ENCODE measurements at places on chromosomes 7 and 10. TPM values are rescaled to one million over a fixed set of nuclear protein-coding genes. Genes with fewer than 3 reads are reported as not detected.

- DNase-seq = no peak
These were observed 13.8 kb downstream of the STK32C start for GRCh38 chr10:132293813-132294520.

DNA sequence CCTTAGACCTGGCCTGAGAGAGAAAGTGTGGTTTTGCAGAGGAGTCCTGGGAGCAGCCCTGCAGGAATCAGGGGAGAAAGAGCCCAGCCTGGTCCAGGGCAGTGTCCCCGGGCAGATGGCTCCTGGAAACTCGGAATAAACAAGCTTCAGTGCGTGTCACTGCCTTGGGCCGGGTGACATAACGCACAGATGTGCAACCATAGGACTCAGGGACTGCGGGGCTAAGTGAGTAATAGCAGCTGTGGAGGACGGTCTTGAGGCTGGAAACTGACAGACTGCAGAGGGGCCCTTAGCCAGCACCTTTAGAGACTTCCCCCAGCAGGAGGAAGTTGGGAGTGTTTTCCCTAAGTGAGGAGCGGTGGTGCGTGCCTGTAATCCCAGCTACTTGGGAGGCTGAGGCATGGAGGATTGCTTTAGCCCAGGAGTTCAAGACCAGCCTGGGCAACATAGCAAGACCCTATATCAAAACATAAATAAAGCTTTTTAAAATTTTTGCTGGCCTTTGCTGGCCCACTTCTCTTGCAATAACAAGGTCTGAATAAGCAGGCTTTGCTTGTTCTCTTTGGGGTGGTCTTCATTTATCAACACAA, 5.3 kb upstream of the CLIP2 start:
- DNase-seq = peak; percentile 52

DNA sequence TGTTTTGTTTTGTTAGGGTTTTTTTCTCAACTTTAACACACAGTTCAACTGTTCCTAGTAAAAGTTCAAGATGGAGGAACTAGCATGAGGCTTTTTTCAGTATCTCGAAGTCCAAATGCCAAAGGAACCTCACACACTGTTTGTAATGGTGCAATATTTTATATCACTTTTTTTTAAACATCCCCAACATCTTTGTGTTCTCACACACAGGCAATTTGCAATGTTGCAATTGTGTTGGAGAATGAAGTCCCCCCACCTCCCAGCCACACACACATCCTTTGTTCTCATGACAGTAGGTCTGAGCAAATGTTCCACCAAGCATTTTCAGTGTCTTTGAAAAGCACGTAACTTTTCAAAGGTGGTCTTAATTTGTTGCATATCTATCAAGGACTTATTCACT, 120.9 kb downstream of the TWIST1 start:
- no peak for DNase-seq

Gene CYP3A7
- 0.21 TPM for total RNA-seq

DNA sequence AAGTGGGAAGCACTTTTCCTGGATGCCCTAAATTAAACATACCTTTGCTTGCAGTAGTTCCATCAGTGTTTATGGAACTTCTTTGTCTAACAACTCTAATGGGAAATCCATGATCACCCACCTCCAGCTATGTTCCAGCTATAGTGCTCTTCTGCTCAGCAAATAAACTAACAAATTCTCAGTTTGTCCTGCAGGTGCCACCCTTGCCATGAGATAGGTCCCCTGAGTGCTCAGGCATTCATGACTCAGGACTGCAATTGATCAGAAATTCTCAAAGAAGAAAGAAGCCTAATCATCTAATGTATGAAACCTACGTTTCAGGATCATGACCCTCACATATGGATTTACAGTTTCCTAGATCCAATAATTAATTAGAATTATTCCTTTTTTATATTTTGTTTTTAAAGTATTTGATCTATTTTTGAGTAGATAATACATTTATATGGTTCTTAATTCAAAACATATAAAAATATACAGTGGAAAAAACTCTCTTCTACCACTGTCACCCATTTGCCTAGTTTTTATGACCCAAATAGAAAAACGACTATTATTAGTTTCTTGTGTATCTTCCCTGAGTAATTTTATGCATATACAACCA, 48.7 kb upstream of the DYNC1I1 start:
- peak; percentile 66 for DNase-seq

Gene DYDC1
- total RNA-seq = not detected

DNA sequence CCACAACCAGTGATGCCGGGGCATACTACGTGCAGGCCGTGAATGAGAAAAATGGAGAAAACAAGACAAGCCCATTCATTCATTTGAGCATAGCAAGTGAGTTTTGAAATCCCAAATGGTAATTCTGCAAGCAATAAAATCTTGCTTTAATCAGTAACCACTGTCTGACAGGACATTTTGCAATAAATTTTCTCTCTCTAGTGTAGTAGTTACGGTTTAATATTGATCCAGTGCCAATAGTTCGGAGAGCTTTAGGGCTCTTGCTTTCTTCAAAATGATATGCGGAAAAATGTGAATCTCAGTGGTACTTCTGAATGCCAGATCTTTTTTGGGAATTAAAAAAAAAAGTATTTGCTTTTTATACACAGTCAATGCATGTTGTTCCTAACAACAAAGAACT, 520.4 kb downstream of the SDK1 start:
- no peak for DNase-seq

GRCh38 chr10:4242561-4243035, 457.6 kb upstream of the KLF6 start:
- peak; percentile 66 for DNase-seq

- peak; percentile 32 for DNase-seq
These were observed 16.5 kb upstream of the ITGB8 start for GRCh38 chr7:20314198-20314597.

DNA sequence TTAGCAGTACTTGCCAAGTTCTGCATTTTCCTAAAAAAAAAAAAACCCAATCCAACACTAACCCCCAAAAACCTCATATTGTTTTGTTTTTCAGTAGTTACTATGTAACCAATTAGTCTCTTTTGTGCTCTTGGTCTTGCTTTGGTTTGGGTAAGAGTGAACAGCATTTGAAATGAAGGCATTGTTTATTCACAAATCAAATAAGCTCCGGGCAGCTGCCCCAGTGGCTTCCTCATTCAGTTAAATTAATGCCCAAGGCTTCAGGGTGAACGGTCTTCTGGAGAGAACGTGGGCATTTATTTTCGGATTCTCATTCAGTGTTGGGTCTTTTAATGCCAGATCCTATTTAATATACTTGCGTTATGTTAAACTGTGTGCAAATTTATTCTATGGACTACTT, 108.7 kb downstream of the GFRA1 start:
- peak; percentile 33 for DNase-seq

DNA sequence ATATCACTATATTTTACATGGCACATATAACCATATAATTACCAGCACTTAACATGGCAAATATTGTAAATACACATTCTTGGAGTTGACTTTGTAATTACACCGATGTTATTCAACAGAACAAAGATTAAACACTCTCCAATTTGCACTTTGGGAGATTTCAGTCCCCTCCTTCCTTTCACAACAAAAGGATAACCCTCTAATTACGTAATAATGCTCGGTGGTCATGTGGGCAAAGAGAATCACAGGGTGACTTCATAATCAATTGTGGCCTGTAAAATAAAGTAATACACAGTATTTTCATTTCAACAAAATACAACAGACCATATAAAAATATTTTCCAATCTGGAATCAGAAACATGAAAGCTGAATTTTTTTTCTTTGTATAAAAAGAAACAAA, 73.2 kb downstream of the RHOBTB1 start:
- DNase-seq = no peak

Gene ASB10
- 4.9 TPM for total RNA-seq

Gene PPP1R17
- total RNA-seq = not detected

Gene SHH
- total RNA-seq = 1.3 TPM

DNA sequence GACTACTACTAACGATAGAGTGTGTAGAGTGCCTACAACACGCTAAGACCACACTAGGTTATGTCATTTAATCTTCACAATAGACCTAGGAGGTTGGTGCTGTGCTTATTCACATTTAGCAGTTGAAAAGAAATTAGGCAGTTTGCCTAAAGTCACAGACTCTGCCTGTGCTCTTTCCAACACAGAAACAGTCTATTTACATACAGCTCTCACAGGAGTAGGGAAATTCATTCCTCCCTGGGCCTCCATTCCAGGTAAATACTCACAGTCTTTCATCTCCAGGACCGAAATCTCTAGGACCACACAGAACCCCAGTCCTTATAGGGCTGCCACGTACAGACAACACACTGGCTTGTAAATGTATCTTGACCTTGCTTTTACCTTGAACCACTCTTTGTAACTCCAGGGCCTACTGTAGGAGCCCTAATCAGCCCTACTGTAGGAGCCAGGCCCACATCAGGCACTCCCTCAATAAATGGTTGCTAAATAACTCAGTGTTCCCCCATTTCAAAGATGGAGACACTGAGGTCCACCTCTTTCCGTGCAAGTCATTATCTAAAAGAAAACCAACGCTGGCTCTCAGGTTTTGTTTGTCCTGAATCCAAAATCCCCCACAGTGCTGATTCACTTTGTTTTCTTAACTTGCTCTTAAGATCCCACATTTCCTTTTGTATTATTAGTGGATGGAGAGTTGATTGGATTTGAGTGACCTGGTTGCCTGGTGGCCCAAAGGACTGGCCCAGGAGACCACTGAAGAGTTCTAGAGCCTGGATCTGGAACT, 146.9 kb downstream of the KCNMA1 start:
- DNase-seq = peak; percentile 31

Gene GTF2IRD1
- 32.6 TPM for total RNA-seq

GRCh38 chr10:13056456-13057077, 43.4 kb upstream of the OPTN start:
- DNase-seq = peak; percentile 57

Gene CTAGE4
- total RNA-seq = 4.7 TPM

- DNase-seq = no peak
These were observed 33.0 kb downstream of the ZNF33A start for GRCh38 chr10:38043516-38043915.

DNA sequence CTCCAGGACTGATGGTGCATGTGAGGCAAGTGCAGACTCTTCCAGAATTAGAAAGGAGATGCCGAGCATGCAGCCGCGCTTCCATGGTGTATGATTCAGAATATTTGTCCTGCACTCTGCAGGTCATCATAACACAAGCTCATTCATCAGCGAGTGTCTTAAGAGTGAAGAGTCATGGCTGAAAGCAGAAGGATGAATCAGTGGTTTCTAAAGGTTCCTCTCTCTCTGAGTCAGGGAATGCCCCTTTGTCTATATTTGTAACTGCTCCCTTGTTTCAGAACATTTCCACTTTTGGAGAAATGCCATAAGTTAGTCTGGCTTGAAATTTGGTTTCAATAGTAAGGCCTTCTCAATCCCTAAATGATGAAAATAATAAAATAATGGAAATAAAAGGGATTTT, 52.3 kb downstream of the HECW1 start:
- DNase-seq = peak; percentile 14

Gene INTS15
- 19.0 TPM for total RNA-seq

DNA sequence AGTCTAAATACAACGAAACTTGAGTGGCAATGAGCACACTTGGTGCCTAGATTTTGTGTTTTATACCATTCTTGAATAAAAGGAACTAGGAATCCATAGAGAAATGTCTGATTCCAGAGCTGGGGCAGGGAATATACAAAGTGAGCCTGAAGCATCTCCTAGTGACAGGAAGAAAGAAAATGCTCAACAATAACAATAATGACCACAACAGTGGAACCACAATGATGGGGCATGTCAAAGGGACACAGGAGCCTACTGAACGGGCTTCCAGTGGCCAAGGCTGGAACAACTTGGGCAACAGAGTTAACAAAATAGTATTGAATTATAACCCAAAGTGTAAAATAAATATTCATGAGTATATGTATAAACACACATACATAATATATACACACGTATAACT, 94.4 kb upstream of the ADCY1 start:
- DNase-seq = no peak

Gene TUBAL3
- 0.31 TPM for total RNA-seq

Gene HERC4
- 76.1 TPM for total RNA-seq

DNA sequence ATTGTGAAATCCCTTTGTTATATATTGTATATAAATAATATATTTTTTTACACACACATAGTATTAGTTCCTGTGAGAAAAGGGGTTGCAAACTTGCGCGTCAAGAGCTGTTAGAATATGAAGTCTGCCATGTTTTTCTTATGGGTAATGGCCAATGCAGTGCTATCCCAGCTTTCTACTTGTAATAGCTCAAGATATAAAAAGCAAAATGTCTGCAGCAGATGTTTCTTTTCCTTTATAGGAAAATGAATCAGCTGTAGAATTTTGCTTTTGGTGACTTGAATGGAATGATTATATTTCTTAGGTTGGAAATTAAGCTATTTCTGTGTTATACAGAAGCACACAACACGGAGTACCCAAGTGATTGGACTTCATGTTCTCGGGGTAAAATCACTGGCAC, 53.3 kb upstream of the TMEM236 start:
- DNase-seq = no peak

Gene LLCFC1
- not detected for total RNA-seq

Gene CYP3A4
- not detected for total RNA-seq

DNA sequence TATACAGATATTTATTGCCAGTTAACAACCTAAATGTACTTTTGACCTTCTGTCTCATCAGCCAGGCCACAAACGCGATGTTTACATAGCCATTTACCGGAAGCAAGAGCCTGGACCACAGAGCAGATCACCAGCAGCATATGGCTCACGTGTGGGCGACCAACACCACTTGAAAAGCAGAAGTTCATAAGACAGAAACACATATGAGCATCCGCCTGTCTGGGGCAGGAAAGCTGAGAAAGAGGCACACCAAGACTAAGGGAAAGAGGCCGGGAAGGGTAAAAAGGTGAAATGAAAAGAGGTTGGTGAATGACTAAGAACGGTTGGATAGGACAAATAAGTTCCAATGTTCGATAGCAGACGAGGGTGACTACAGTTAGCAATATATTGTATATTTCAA, 1.3 kb downstream of the ABCB1 start:
- DNase-seq = no peak

Gene BMPER
- total RNA-seq = 30.2 TPM

DNA sequence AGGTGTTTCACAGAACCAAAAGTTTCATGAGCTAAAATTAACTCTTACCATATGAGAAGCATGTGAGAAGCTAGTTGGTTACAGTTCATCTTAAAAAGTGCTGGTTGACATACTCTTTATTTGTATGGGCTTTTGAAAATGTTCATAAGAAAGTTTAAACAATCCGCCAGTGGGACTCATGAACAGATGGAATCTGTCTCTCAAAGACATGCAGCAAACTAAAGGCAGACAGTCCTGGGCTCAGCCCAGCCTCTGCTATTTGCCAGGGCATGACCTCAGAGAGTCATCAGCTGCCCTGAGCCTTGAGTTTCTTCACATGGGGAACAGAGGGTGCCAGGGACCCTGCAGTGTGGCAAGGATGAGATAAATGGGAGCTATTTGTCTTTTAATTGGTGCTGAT, 3.2 kb downstream of the PYROXD2 start:
- DNase-seq = no peak

GRCh38 chr7:152054367-152055230, 29.1 kb downstream of the GALNT11 start:
- DNase-seq = peak; percentile 43
